ENCODE measurements at places on chromosomes 1 and 21.

GRCh38 chr1:162922201-162922600 lies 61.2 kb upstream of the CCDC190 start:
- no peak for DNase-seq

- DNase-seq: peak; percentile 26
These were observed 27.4 kb downstream of the HIVEP3 start for GRCh38 chr1:41891199-41891896.

GRCh38 chr1:169550294-169550693 lies 36.0 kb downstream of the F5 start:
- no peak for DNase-seq

DNA sequence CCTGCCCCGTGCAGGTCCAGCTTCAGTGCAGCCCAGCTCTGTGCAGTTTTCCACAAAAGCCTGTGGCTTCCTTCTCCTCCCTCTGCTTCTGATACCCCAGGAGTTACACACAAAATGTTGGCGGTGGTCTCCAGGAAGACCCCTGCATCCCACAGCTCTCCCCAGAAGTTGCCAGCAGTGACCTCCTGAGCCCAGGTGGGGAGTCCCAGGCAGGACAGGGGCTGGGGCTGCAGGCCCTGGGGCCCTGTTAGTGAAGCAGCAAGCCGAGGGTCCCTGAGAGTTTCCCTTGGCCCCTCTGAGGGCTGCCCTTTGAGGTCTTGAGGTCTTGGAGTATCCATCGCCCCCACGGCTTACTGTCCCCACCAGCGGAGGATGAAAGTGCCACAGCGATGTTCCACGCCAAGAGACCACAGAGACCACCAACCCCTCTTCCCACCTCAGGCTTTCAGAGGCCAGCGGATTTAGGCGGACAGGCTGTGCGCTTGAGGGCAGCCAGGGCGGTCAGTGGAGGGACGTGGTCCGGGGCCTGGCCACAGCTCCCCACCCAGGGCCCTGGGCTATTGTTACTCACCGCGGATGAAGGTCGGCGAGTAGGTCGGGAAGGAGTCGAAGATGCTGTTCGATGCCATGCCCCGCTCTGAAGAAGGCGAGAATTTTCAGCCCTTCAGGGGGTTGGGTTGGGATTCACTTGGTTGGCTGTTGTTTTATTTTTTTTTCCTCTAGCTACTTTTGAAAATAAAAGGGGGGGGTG lies 34.0 kb upstream of the RUNX3 start:
- DNase-seq: no peak

DNA sequence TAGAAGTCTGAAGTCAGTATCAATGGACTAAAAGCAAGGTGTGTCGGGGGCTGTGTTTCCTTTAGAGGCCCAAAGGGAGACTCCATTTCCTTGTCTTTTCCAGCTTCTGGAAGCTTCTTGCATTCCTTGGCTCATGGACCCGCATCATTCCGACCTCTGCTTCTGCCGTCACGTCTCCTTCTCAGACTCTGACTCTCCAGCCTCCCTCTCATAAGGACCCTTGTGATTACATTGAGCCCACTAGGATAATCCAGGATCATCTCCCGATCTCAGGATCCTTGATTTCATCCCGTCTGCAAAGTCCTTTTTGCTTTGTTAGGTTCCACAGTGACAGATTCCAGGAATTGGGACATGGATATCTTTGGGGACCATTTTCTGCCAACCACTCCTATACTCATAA lies 265.8 kb upstream of the CSF3R start:
- DNase-seq: no peak

DNA sequence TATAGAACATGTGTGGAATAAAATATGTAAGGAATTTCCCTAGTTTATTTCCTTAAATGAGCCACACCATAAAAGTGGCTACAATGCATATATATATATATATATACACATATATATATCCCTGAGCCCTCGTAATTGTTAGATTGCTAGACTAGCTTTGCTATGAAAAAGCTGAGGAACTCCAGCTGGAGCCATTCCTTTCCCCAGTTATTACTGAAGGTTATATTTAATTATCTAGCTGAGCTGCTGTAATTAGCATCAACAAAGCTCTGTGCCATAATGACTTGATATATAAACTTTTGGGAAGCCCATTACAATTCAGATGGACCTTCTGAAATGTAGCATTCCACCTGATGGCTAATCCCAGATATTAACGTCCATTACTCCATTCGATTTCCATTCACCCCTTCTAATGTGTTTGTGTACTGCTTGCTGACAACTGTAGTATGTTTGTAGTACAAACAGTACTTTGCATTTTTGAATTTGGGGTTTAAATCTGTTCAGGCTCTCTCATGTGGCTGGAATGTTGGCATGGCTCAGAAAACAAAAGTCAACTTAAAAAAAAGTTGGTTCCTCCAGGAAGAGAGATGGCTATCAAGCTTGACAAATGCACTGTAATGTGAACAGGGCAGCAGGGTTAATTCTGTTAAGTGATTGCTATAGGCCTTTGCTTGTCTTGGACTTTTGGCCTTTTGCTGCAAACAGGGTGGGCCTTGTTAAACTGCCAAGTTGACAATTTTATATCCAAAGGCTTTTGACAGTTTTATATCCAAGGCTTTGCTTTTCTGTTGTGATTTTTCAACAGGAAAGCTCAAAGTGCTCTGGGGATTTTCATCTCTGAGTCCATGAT lies 170.0 kb downstream of the LTN1 start:
- DNase-seq: no peak

DNA sequence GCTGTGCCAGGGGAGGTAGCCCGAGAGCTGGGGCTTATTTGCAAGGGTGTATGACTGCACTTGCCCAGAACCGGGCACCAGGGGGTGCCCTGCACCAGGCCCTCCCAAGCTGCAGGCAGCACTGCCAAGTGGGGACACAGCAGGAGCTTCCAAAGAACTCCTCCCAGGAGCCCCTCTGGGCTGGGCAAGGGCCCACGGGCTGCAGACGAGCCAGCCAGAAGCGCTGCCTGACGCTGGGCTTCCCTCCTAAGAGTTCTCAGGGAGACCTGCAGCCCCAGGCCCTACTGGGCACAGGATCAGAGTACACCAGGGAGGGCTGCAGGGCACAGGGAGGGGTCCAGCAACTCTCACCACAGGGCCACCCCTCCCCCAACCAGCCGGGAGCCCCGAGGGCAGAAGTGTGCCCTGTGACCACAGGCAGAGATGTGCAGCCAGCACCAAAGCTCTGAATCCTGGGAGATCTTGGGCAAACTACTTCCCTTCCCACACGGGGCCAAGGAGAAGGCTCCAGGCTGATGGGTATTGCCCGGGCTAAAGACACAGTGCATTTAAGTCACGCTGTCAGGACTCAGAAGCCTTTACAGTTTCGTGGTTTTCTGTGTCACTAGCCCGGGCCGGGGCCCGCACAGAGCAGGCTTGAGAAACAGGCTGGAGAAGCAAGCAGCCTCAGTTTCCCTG lies 63.4 kb downstream of the KCNAB2 start:
- DNase-seq: no peak

GRCh38 chr1:18572022-18572880 lies 58.4 kb upstream of the PAX7 start:
- no peak for DNase-seq

- no peak for DNase-seq
These were observed 2.7 kb downstream of the C1QTNF12 start for GRCh38 chr1:1243807-1244191.

DNA sequence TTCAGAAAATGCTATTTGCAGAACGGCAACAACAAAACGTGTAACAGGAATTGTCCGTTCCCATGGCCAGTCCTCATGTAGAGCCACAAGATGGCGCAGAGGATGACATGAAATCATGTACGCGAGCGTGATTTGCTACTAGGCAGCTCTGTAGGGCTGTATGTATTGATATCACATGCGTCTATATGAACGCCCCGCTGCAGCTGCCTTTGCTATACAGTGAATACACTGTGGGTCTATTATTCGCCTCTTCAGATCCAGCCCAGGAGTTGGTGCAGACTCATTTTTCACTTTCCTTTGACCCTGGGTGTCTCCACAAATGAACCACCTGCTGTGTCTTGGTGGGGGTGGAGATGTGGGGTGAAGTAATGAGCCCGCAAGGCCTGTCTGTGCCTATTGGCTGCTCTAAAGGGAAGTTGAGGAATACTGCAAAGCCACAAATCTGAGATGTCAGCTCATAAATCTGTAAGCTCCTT lies 361.5 kb downstream of the KIF26B start:
- no peak for DNase-seq

Data from stimulated activated CD4-positive, alpha-beta T cell treated with anti-CD3 and anti-CD28 coated beads, TNF-alpha, amount 100 ng/mL, for 1 hour (primary cell).